ENCODE measurements at places on chromosomes 7 and 10. TPM values are rescaled to one million over a fixed set of nuclear protein-coding genes. Genes with fewer than 3 reads are reported as not detected.

The CNNM1 gene
- total RNA-seq = 0.67 TPM

The CC2D2B gene
- 2.2 TPM for total RNA-seq

The TFEC gene
- total RNA-seq = 5.0 TPM

The TFAM gene
- total RNA-seq = 31.5 TPM

The CAMK2B gene
- 18.9 TPM for total RNA-seq

The TMEM236 gene
- 1.3 TPM for total RNA-seq

The CALHM3 gene
- total RNA-seq = not detected

The LBX1 gene
- not detected for total RNA-seq

The FRMPD2 gene
- 4.4 TPM for total RNA-seq

The STK31 gene
- total RNA-seq = 2.3 TPM

The NFE2L3 gene
- total RNA-seq = 1.4 TPM

The SYT15B gene
- total RNA-seq = 0.21 TPM

The SUN3 gene
- not detected for total RNA-seq

The PCLO gene
- 23.8 TPM for total RNA-seq

The GPR146 gene
- total RNA-seq = 49.4 TPM

The H2BK1 gene
- not detected for total RNA-seq

Data from thyroid gland (tissue), 4 donors.